ENCODE measurements at places on chromosomes 5 and 9.

DNA sequence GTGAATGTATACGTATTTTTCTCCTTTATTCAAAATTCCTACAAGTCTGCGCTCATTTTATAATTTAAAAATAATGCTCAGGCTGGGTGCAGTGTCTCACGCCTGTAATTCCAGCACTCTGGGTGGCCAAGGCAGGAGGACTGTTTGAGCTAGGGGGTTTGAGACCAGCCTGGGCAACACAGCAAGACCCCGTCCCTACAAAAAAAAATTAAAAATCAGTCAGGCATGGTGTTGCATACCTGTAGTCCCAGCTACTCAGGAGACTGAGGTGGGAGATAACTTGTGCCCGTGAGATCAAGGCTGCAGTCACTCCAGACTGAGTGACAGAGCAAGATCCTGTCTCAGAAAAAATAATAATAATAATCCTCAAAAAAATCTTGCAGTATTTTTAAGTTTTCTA is 7.8 kb downstream of the UIMC1 start:
- DNase-seq = no peak

DNA sequence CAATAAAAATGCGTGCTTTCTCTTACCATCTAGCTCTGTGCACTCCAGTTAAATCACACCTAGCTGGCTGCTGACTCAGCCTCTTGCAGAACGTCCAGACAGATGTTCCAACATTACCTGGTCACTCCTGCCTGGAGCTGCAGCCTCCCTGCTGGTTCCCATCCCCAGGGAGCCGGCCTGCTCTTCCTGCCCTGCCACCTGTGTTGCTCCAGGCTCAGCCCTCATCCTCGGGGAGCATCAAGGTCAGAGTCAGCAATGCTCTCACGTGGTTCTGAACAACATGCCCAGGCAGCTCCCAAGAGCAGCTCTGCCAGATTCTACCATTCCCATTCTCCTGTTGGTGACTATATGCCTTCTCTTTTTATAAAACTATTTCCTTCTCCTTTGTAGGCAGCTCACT is 81.3 kb downstream of the GADD45G start:
- DNase-seq = no peak

DNA sequence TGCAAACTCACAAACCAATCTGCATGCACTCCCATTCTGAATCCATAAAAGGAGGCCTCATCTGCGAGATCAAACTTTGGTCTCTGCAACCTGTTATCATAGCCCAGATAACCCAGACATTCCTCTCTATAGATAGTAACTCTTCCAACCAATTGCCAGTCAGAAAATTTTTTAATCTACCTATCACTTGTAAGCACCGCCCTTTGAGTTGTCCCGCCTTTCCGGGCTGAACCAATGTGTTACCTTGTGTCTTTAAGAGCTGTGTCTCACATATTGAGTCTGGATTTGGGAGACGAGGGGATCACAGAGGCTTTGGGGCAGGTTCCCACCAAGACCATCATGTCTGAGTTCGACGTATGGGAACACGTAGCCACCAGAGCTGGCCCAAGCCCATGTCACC is 91.1 kb upstream of the PPP1R26 start:
- no peak for DNase-seq

DNA sequence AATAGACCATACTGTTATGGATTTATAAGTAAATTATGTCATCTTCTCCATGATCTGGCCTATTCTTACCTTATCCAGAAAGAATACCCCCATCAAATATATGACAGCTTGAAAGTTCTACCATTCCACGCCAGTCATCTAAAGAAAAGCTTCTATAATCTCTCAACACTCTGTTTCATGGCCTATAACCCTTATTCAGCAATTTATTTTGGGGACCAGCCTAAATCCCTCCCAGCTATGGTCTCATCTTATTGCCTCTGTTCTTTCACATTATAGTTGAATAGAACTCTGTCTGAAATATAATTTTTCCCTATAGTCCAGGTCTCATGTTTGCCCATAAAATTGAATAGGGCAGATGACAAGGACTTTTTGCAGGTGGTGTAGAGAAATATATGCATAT is 2387.6 kb upstream of the WWC1 start:
- no peak for DNase-seq

DNA sequence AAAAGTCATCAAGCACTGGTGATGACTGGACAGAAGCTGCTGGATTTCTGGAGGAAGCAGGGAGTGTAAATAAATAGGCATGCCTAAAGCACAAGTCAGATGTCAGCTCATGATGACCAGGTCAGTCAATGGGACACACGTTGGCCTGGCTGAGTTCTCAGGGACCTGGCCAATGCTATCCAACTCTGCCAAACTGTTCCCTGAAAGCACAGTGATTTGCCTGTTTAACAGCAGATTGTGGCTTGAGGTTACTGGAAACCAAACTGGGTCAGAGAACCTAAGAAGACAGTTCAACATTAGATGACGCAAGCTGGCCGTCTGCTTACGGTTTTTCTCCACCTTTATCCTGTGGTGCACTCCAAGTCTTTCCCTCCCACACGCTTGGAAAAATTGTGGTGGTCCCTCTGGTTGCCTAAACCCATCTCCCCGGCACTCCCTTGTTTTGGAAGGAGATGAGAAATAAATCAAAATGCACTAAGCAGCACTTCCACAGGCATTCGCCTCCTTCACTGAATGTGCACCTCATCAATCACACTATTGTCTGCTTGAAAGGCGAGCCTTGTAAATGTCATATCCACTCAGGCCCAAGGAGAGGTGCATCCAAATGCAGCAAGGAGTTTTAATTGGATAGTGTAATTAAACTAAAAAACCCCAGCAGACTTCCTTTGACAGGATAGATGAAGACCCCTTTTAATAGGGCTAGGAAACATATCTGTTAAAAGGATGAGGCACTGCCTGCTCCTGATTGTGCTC is 199.4 kb downstream of the GAPVD1 start:
- no peak for DNase-seq

- no peak for DNase-seq
Observed at GRCh38 chr5:56534102-56534829, 281.1 kb upstream of the MAP3K1 start.

- no peak for DNase-seq
Observed at GRCh38 chr9:123420592-123421111, 64.7 kb downstream of the CRB2 start.

GRCh38 chr5:158409507-158409906 is 550.6 kb upstream of the CLINT1 start:
- no peak for DNase-seq

- no peak for DNase-seq
Observed at GRCh38 chr9:73080110-73080694, 71.5 kb upstream of the ANXA1 start.

DNA sequence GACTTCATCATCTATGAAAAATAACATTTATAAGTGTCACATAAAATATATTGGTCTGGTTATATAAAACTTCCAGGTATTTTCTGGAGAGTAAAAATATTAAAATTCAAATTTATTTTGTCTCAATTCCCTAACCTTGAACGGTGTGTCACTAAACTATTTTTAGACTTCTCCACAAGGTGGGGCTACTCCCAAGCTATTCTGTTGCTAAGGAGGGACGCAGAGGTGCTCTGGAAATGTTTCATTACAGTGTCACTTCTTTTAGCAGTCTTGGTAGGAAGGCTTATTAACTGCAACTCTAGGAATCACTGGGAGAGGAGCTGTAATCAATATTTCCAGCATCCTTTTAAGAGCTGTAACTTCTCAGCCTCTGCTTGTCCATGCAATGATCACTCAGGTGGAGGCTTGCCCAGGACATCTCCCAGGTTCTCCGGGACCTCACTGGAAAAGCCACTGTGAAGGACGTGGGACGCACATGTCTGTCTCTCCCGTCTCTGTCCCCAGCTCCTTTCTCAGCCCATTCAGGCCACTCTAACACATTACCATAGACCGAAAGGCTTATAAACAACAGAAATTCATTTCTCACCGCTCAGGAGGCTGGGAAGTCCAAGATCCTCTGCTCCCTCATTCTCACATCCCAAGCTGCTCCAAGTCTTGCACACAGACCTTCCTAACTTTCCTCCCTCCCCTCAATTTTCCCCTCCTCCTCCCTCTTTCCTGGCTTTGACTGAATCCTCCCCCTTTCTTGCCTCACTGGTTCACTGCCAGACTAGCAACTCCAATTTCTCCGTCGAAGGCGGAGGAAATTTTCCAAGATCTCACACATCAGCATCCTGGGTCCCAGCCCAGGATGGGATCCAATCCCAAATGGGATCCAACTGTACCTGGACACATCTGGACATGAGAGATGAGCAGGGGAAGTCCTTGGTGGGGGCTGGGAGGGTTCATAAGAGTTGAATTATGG is 32.7 kb upstream of the DNAH5 start:
- no peak for DNase-seq

DNA sequence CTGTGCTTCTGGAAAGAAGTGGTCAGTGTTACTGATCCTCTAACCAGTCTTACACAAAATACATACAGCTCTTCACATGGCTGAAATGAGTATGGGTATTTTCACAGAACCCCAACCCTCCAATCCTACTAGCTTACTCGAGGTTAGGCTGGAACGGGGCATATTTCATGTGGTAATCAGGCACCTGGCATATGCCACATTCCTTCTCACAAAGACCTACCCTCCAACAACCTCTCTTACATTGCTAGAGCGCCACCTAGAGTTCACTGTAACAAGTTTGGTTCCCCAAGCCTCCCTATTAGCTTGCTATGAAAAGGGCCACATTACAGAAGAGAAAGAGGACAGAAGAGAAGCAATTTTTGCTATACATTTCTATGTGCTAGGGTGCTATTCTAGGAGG is 597.3 kb downstream of the PRELID2 start:
- peak; percentile 45 for DNase-seq

- no peak for DNase-seq
Observed at GRCh38 chr9:133148199-133149129, 15.2 kb downstream of the GBGT1 start.

DNA sequence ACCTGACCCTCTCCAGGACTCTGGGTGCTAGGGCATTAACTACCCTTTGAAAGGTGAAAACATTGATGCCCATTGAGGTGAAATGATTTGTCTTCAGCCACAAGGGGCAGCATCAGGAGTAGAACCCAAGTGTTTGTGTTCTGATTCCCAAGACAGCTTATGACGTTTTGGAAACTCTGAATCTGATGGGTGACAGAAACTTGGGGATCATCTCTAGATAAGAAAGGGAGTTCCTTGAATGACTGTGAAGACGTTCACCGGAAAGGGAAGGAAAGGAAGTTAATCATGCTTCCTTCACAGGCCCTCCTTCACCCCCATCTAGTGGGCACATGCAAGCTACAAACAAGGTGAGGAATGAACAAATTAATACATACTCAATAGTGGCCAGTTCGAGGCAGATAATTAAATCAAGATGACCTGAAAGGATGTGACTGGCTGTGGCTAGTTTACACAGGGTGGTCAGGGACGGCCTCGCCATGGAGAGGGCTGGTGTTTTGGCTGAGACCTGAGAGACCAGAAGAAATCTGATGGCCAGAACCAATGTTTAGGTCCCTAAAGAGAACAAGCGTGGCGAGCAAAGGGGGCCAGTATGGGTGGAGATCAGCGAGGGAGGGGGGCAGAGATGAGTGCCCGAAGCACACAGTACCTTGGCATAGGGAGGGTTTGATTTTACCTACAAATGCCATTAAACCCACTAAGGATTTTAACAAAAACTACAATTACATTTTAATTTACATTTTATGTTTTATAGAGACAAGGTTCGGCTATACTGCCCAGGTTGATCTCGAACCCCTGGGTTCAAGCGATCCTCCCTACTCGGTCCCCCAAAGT is 937 bp upstream of the SLC26A2 start:
- DNase-seq = peak; percentile 56

DNA sequence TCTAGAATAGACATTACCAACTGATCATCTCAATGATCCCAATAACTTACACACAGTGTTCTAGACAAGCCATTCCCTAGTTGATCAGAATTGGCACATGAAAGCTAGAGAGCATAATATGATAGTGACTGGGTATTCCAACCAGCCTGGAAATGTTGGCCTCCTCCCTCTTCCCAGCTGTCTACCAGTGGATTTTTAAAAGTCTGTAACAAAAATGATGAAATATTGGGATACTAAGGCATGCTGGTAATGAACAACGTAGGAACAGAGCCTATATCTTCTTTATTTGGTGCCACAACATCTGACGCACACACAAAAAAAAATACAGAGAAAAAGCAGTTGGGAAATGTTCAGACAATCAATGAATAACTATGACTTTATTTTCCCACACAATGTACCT is 34.8 kb downstream of the TRIM32 start:
- DNase-seq = no peak

- DNase-seq = no peak
Observed at GRCh38 chr5:89228355-89228754, 345.4 kb upstream of the MEF2C start.

- DNase-seq = no peak
Observed at GRCh38 chr9:84166891-84167290, 173.7 kb downstream of the SLC28A3 start.

- no peak for DNase-seq
Observed at GRCh38 chr9:114805670-114806525, at the start of gene TNFSF15. TNFSF15 (minus strand) TSS chr9:114806039; CDS start chr9:114806012, 27 bp downstream.

DNA sequence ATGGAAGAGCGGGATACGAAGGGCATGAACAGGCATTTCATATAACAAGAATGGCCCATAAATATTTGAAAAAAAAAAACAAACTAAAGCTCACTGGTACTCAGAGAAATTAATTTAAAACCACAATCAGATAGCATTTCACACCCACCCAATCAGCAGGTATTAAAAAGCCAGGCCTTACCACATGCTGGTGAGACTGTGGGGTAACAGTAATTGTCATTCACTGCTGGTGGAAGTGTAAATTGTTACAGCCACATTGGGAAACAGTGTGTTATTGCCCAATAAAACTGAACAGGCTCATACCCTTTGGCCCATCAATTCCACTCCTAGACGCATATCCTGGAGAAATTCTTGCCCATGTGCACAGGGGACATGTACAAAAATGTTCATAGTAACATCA is 66.0 kb downstream of the PLAC8L1 start:
- no peak for DNase-seq
